ENCODE measurements at places on chromosomes 6 and 20.

DNA sequence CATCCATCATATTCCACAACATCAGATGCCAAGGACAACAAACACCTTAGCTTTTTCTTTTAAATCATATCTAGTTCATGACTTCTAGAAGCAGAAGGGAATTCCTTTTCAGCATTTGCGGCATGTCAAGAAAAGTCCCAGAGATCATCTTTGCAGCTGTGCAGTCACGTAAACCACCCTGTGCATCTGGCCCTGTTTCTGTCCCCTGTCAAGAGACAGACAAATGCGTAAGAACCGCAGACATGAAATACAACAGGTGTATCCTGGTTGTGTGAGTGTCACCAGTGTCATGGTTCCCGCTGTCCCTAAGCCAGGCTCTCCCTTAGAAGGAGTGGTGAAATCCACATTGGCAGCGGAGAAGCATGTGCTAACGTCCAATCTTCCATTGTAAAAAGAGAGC lies 28.1 kb downstream of the LY86 start:
- no peak for DNase-seq

DNA sequence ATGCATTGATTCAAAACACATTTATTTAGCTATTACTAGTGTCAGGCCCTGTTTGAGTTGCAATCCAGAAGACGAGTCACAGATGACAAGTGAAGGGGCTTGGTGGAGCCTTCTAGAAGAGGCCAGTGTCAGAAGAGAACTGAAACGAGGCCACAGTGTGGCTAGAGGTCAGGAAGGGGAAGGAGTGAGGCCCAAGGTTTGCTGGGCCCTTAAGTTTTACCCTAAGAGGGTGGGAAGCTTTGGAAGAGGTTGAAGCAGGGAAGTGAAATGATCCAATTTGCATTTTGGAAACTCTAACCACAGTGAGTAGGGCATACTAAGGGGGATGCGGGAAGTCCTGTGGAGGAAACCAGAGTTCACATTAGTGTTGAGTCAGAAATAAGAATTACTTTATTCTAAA lies 25.0 kb downstream of the TTK start:
- DNase-seq = no peak

DNA sequence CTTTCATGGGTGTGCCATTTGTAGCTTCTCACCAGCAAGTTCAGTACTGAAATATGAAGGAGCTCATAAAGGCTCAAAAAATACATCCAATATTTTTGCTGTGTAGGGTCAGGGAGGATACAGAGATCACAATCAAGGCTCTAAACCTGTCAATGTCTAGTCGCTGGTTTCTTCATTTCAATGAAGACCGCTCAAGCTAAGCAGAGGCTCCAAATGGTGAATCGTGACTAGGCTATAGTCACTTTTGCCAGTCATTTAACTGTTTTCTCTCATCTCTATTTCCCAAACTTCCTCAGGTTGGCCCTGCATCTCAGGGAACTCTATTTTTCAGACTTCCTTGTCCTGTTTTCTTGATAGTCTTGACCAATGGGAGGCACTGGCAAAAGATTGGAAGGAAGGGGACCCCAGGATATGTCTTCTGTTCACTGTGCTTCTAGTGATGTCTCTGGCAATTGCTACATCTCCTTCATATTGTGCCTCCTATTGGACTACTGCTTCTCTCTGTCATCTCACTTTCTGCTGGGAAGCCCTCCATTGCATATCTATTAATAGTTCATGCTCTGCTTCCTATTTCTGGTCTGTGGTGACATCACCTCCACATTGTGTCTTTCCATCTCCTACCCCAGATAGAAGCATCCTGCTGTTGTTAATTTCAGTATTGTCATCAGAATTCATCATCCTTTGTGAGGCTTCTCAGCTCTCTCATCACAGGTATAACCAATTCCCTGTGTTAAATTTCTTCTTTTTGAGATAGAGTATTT lies 87.7 kb upstream of the FAM184A start:
- no peak for DNase-seq

DNA sequence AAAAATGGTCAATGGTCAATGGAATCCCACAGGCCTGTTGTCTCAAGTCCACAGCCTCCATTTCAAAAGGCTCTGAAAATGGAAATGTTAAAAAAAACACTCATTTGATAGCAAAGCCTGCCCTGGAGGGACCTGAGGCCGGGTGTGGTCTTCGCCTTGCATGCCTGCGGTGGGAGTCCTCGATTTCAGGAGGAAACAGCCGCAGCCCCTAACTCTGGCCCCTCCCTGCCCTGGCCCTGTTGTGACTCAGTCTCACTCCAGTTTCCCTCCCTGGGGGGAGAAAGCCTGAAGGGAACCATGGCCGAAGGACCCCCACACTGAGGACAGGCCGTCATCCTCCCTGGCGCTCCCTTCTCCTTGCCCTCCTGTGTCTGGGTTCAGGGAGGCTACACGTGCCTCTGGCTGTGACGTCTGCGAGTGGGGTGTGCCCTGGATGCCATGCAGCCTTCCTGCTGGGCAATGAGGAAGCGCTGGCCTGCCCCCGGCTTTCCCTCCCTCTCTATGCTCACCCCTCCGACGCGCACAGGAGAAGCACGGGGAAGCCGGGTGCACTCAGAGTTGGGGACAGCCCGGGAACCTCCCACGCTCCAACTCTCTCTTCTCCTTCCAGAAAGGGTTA lies 9.2 kb downstream of the BHLHE23 start:
- no peak for DNase-seq

GRCh38 chr20:62777528-62777830 lies 18.8 kb upstream of the MRGBP start:
- DNase-seq = no peak

DNA sequence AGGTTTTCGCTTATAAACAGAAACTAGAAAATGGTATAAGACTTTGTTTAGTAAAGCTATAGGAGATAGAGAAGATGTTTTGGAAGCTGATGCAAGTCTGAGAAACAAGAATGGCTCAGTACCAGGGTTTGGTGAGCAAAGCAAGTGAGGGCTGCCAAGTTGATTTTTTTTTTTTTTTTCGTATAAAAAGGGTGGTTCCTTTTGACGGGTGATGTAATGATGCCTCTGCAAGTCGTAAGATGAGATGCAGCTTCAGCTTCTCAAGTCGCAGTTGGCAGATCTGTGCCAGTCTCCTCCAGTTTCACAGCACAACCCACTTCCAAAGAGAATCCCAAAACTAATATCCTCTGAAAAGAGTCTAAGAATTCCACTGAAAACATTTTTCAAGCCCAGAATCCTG lies 252.8 kb upstream of the CDH4 start:
- no peak for DNase-seq

GRCh38 chr20:63863798-63864544 lies 1.1 kb upstream of the TPD52L2 start:
- peak; percentile 90 for DNase-seq

DNA sequence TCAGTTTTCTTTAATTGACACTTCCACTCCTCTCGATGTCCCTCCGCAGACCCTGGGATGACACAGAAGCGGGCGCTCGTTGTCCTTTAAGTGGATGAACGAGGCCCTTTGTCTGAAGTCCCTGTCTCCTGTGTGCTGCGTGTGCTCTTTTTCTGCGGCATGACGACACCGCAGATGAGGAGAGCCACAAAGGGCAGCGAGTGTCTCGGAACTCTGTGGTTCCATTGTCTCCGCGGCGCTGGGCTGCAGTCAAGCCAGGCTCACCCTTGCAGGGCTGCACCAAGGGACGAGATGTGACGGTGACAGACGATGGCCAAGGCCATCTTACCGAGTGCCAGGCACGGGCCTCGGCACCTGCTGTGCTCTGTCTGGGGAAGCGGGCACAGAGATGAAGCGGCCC lies 10.6 kb downstream of the PRR18 start:
- DNase-seq = no peak

DNA sequence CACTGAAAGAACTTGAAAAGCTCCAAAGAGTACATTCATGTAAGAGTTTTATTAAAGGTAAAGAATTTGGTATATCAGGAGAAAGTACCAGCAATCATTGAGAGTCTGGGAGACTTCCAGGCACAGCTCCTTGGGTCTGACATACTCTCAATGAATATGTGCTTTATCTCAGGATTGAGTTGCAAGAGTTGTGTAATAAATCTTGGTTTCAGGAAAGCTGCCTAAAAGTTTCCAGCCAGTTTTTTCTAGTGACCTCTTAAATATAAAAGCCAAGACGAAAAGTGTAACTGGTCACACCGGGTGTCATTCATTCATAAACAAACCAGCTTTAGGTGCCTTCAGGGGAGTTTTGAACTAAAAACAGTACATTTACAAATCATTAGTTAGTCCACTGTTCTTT lies 21.6 kb upstream of the GJA1 start:
- no peak for DNase-seq

GRCh38 chr6:134482593-134483270 lies 164.8 kb upstream of the SGK1 start:
- no peak for DNase-seq

GRCh38 chr6:129597023-129597713 lies 112.8 kb downstream of the ARHGAP18 start:
- no peak for DNase-seq
